ENCODE measurements at places on chromosomes 7 and 10.

GRCh38 chr7:116030651-116031276 lies at the start of gene TFEC:
Gene TFEC (minus strand): TSS chr7:116030763. CDS start chr7:115984441, 46,322 bp downstream.
- DNase-seq: no peak

DNA sequence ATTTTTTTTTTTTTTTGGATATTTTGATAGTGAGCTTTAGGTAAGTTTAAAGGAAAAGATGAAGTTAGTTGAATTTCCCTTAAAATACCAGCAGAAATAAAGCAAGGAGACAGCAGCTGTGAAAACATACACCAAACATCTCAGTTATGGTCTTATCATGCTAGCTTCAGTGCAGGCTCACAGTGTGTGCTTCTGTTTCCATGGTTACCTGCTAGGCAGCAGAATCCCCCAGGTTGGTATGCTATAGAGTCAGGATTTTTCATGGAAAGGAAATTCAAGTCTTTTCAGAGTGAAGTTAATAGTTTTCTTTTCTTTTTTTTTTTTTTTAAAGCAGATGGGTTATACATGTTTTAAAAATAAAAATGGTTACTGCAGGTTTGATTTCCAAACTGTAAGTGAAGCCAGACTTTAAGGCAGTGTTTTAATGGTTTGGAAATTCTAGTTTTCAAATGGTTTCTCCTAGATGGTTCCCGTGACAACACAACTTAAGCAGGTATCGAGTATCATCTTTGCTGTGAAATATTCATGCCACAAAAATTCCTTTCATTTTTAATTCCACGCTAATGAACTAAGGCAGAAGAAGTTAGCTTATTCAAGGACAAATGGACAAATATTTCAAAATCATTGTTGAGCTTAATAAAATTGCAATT lies 230.9 kb downstream of the BICC1 start:
- DNase-seq: no peak

DNA sequence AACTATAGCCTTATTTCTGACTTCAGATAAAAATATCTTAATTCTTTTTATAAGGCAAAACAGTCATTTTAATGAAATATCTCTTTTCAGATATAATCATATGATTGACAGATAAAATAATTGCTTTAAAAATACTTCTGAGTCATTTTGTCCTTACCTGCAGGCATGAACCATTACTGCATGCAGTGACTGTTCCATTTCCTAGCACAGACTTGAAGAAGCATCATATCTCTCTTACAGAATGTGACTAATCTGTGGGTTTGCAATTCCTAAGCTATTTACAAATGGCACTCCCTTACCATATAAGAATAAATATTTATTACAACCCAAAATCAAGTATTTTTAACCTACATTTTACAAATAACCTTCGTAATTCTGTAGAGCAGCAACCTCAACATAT lies 120.7 kb downstream of the SRPK2 start:
- DNase-seq: peak; percentile 23

DNA sequence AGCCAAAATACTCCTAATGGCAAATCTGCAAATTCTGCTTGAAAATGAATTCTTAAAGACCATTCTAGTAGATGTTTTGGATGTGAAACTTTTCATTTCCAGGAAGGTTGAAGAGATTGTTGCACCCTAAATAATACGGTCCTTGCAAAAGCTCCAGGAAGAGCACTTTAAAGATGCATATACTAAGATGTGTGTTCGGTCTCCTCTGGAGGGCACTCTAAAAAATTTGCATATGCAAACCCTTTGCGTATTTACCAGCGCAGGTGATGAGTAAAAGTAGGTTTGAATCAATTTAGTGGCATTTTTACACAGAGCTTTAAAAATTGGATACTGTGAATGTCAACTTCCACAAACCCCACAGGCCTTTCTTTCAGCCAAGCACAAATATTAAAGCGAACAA lies 378.1 kb upstream of the SORCS1 start:
- no peak for DNase-seq

DNA sequence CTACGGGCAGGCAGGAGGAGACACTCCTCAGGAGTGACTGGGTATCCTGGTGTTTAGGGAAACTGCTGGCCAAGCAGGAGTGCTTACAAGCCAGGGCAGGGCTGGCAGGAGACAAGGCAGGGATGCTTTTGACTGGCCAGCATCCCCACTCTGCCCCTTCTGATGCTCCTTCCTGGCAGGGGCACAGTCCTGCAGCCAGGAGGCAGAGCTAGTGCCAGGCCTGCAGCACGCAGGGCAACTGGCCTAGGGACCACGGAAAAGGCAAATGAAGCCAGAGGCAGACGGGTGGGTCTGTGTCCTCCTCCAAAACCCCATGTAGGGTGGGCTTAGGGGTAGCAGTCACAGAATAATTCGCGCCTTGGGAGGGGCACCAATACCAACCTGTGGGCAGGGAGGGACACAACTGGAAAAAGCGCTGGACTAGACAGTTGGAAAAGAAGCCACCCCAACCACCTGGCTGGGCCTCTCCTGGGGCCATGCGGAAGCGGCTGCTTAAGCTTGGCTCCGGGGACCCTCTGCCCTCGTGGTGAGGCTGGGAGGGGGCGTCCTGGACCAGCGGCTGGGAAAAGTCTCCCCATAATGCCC lies 4.8 kb downstream of the IMPDH1 start:
- DNase-seq: peak; percentile 34

DNA sequence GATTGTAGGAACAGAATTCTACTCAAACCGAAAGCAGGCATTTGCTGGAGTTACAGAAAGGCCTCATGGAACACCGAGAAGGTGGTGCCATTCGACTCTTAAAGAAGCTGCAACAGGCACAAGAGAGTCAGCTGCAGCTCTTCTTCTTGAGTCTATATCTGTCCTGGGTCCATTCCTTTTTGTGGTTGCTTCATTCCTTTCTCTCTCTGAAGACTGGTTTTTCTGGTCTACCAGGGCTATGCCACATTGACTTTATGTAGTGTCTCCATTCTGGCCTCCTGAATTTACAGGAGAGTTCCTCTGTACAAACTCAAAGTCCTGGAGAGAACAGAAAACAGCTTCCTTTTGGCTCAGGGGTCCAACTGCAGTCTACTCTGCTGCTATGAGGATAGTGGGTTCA lies 132.8 kb downstream of the CFTR start:
- no peak for DNase-seq

DNA sequence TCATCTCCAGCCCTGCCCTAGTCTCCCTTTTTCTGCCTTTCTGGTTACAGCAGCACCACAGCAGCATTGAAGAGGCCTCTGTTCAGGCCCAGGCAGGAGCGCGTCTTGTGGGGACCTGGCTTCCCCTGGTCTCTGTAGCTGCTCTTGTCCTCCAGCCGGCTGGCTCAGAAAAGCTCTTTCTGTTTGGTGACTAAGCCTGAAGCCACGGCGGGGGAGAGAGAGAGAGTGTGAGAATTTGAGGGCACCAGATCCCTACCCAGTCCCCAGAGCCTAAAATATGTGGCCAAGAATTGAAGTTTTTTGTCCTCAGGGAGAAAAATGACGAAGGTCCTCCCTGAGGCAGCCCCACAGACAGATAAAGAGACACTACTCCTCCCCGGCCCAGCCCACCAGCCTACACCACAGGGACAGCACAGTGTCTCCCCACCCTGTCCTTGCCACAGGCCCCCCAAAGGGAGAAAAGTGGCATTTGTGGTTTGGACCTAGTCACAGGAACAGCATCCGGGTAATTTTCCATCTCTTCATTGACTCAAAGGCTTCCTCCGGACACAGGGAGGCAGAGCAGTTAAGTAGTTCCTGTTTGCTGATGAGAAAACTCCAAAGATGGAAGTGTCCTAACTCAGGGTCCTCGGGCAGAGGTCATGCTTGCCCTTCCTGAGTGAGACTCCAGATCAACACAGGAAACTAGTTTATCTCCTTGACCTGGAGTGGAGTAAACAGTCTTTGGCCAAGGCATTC lies 13.3 kb upstream of the FAM180A start:
- no peak for DNase-seq

DNA sequence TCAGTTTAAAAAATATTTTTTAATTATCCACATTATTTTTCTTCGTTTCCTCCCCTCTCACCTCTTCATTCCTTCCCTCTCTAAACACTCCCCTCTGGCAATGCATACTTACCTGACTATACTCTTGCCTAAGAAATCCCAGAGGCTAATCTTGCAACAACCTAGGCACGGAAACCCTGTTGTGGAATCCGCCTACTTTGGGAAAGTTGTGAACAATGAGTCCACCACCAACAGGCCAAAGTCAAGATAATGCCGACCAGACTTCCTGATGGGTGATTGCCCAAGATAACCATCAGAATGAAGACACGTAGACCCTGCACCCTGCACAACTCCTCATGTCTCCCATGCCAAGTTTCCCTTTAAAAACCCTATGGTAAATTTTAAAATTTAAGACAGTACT lies 521.5 kb downstream of the KIF20B start:
- no peak for DNase-seq

DNA sequence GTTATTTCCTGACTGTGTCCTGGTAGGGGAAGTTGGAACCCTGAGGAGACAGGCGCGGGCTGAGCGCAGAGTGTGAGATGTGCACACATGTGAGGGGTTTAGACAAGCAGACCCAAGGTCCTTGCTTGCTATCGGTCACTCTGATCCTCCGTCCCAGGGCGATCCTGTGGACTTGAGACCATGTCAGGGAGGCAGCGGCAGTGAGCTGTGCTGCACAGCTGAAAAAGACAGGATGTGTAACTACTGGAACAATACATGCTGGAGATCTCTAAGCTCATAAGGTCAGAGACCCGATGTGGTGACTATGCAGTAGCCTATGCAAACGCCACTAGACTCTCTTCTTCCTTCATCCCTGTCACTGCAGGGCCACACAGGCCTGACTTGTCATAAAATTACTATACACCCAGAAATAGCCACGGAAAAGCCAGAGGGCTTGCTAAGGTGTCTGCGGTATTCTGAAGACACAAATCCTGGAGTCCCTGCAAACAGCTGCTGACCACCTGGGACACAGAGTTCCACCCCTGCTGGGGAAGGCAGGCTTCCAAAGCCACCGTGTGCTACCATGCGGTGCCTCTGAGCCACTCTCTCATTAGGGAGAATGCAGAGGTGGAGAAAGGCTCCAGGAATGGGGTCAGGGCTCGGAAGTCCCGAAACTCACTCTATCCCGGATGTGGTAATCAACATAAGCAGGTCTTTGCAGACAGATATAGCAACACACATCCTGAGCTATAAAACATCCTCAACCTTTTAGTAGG lies 91.1 kb upstream of the DDC start:
- DNase-seq: no peak

GRCh38 chr7:35646289-35647023 lies 48.5 kb downstream of the HERPUD2 start:
- DNase-seq: no peak

DNA sequence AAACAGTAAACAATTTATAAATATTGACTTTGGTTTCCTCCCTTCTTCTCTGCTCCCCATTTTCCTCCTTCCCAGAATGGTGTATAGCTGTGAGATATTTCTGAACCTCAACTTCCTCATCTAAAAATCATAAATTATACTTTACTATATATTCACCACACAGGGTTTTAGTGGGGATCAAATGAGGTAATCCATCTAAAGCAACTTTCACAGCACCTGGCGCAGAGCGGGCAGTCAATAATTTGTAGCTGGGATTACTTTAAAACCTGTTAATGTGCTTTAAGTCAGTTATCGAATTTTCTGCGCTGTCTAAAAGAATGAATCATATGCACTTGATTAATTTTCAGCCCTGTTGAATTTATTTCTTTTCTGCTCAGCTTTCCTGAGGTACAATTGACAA lies 172.7 kb downstream of the PTEN start:
- DNase-seq: no peak

GRCh38 chr7:91864070-91864469 lies 16.4 kb downstream of the MTERF1 start:
- DNase-seq: no peak

DNA sequence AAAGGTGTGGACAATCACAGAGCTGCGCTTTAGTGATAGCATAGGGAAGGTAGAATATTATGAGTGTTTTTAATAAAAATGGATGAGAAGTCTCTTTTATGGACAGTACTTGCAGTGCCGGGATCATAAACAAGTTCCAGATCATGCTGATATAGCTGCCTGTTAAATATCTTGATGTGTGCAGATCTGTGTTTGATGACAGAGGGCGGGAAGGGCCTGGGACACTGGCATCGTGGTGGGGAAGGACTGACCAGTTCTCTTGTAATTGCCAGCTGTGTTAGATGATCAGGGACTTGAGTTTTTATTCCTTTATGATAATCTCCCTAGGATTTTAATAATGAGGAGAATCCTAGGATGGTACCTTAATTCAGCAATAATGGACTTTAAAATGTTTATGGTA lies 14.6 kb downstream of the SND1 start:
- DNase-seq: no peak

DNA sequence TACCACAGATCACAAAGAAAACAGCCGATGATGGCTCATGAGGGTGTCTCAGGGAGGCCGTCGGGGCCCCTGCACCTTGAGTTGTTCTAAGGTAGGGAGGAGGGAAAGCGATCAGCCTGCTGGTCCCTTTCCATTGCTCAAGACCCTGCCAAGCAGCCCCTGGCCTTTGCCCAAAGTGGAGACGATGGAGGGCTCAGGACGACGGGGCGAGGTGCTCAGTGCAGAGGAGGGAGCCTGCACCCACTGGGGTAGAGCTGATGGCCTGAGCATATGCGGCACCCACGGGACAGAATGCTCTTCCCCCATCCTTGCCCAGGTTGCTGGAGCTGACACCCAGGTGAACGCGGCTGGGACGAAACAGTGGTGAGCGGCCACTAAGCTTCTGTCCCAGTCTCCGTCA lies 58.3 kb upstream of the FAM20C start:
- DNase-seq: no peak

DNA sequence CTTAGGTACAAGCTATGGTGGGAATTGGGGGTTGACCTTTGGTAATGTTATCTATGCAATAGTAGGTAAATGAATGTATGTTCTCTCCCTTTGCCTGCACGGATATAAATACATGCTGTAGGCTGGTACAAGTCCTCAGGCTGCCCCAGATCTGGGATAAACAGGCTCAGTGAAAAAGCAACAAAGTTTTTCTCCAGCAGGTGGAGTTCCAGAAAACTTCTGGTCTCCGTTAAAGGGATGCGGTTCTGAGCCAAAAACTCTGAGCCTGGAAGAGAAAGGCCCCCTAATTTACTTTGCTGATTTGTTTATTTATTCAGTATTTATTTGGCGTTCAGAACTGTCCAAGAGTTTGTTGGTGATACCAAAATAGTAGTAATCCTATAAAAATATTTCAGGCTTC lies 204.7 kb downstream of the ADRA2A start:
- no peak for DNase-seq
